D721Med (cell line): ENCODE measurements at places on chromosomes 7 and 10.

GRCh38 chr10:6894405-6894804 is 314.3 kb upstream of the PRKCQ start:
- no peak for DNase-seq

- DNase-seq: no peak
These were observed 11.9 kb downstream of the PLAU start for GRCh38 chr10:73922864-73923133.

GRCh38 chr10:122713091-122713885 is 13.6 kb upstream of the C10orf120 start:
- DNase-seq: no peak

DNA sequence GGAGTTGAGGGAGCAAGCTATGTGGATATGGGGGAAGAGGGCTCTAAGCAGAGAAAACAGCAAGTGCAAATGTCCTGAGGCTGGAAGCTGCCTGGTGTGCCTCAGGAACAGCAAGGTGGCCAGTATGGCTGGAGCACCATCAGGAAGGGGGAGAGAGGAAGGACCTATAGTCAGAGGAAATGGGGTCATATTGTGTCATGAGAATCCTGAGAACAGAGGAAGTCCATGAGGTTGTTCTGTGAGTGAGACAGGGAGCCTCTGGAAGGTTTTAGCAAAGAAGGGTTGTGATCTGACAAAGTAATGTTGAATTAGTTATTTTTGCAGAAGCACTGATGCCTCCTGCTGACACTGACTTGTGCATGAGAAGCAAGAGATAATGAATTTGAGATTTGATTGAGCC is 204.3 kb downstream of the PTEN start:
- no peak for DNase-seq

DNA sequence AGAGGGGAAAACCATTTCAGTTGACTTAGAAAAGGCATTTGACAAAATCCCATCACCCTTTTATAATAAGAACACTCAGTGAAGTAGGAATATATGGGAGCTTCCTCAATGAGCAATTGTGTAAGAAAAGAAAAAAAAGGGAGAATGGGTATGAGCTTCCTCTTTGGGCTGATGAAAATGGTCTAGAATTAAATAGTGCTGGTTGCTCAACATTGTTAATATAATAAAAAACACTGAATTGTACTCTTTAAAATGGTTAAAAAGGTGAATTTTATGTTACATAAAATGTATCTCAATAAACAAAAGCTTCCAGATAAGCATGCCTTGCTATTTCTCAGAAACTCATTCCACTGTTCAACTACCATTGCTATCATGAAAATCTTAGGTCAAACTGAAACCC is 40.6 kb downstream of the LRRC17 start:
- DNase-seq: no peak

DNA sequence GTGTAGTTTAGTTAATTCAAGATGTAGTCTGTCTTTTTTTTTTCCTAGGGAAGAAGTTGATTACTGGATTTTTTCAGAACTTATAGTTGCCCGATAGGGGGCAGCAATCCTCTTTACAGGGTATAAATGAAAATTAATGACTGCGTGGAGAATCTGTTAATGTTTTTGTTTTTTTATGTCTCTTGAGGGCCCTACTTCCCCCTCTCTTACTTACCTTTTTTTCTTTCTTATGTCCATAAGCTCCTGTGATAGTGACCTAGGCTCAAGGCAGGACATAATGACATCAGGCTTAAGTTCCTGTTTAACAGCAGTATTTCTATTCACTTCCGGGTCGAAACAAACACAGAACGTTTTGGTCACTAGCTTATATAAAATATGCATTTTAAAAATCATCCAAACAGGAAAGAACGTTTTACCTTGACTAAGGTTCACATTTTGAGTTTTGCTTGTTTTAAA is 18.8 kb downstream of the CDC123 start:
- no peak for DNase-seq

DNA sequence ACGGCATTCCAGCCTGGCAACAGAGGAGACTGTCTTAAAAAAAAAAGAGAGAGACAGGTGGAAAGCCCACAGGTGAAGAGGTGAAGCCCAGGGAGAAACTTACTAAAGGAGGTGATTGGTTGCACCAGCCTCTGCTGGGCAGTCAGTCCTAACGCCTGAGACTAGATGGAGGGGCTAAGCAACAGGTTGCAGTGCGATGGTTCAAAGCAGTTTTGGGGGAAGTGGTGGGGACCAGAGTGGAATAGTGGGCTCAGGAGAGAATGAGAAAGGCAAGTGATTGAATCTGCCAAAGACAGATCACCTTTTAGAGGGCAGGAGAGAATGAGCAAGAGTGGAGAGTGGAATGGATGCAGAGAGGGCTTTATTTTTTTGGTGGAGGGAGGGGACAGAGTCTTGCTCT is 100.0 kb upstream of the KCTD7 start:
- no peak for DNase-seq

- no peak for DNase-seq
These were observed 448.4 kb upstream of the COBL start for GRCh38 chr7:51764976-51765375.

- no peak for DNase-seq
These were observed 8.1 kb upstream of the GPR85 start for GRCh38 chr7:113094517-113095249.

DNA sequence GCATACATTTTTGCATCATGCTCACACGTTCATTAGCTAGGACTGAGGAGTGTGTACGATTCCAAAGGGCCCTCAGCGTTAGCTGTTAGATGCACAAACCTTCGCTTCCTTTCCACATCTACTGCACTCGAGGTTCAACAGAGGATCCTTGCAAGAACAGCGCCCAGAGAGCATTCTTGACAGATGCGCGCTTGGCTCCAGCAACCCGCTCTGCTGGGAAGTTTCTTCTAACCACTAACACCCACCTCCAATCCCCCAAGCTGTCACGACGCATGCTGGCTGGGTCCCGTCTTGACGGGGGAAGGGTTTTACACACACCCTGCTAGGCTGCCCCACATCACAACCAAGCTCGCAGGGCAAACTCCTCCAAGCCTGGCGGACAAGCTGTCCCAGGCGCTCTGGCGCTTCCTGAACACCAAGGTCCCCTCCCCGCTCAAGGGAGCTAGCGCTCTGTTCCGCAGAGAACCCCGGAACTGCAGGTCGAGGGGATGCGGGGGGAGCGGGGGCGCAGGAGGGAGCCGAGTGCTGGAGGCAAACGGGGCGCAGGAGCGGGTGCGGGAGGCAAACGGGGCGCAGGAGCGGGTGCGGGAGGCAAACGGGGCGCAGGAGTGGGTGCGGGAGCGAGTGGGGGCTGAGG is 653 bp upstream of the ADRB1 start:
- DNase-seq: no peak

- DNase-seq: no peak
These were observed 315.3 kb downstream of the SNX13 start for GRCh38 chr7:17625043-17625442.

- no peak for DNase-seq
These were observed 228.1 kb upstream of the PFKP start for GRCh38 chr10:2839081-2839725.

DNA sequence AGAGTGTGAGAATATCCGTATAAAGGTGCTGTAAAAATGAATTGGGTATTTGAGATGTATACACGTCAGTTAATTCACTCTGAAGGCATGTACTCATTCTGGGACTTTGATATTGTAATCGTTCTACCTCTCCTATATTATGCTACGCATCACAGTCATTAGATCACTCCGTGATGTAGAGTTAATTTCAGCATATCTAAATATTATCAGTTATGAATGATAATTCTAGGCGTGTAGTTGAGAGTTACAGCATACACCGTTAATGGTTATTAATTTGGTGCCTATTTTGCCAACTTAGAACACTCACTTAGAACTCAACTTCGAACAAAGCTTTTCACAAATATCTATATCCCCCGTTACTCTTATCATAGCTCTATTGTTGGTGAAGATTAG is 477 bp upstream of the MCU start:
- no peak for DNase-seq

DNA sequence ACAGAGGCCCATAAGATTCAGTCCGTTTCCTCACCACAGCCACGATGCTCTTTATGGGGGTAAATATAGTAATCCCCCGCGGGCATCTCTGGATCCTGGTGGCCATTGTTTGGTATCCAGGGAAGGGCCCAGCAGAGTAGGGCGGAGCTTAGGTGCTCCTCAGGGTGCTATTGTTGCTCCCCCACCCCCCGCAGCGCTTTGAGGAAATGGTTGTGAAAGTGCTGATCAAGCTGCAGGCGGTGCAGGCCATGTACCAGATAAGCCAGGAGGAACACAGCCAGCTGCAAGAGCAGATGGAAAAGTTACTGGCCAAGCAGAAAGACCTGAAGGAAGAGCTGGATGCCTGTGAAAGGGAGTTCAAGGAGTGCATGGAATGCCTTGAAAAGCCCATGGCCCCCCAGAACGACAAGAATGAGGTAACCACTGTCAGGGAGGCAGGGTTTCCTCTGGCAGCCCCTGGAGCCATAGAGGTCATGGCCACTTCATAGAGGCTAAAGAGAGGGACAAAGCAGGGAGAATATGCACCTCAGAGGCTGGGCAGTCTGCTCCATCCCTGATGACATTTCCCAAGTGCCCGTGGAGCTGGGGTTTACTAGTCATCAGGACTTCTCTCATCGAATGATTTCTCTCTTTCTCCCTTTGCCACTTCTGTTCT is 17.6 kb upstream of the FLNC start:
- no peak for DNase-seq

GRCh38 chr7:86963599-86964230 is 95.7 kb downstream of the ELAPOR2 start:
- DNase-seq: no peak

- no peak for DNase-seq
These were observed 53.1 kb upstream of the CHST15 start for GRCh38 chr10:124146483-124146882.
